Natural killer cell treated with Interleukin-12 subunit alpha and Interleukin-12 subunit beta and Interleukin-15 and Interleukin-18, amount 100 ng/mL, for 72 hours (primary cell): ENCODE measurements at places on chromosomes 12 and 14. TPM values are rescaled to one million over a fixed set of nuclear protein-coding genes. Genes with fewer than 3 reads are reported as not detected.

LTA4H gene
- total RNA-seq = 47.3 TPM

GRCh38 chr12:65602610-65603295 is 221.5 kb upstream of the HMGA2 start:
- peak; percentile 63 for DNase-seq

DNA sequence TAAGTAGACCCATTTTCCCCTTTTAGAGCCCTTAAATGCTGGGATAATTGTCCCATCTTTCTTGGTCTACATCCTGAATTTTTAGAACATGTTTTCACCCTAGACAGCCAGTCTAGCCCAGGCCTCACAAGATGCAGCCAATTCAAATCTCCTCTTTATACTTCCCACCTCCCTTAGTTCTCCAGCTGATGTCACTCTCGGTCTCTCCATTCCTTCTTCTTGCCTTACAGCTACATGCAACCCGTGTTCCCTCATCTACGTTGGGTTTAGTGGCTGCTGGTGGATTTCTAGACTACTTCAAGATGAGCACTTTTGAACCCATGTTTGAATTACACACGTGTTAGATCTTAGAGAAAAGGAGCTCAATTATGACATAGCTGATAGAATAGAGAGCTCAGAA is 132.0 kb downstream of the PPM1H start:
- DNase-seq = no peak

DNA sequence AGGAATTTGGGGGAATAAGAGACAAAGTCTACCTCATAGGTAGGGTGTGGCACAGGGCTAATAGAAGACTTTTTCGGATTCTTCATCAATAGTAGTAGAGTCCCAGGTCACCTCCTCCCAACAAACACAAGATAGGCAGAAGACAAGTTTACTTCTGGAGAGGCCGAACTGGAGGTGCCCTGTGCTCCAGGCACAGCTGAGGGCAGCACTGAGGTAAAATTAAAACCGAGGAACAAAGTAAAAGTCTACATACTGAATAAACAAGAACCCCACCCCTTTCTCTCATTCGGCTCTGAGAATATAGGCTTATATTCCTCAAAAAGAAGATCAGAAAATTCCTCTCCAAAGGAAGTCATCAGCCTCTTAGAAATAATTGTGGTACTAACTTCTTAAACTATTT is 161.5 kb downstream of the SEC23A start:
- no peak for DNase-seq

DNA sequence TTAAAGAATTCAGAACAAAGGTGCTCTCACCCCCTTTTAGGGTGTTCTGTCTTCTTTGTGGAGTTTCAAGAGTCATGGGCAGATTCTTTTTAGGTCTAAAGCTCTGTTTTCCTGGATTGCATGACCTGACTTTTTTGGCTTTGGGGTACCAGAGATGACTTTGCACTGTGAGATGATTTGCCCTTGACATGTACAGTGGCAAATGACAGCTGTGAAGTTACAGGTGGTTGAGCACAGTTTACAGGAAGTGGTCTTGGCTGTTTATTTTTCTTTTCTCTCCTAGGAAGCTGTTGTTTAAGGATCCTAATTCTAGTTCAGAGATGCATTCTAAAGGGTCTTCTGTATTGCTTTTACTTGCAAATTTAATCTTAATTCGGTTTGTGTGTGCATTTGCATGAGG is 83.8 kb upstream of the METAP2 start:
- no peak for DNase-seq

GRCh38 chr12:82529101-82529500 is 157.6 kb upstream of the TMTC2 start:
- DNase-seq = no peak

GRCh38 chr14:104973135-104973384 is 5.1 kb downstream of the AHNAK2 start:
- DNase-seq = peak; percentile 51

- no peak for DNase-seq
Measured at GRCh38 chr12:95337146-95337545, 119.5 kb downstream of the VEZT start.

DNA sequence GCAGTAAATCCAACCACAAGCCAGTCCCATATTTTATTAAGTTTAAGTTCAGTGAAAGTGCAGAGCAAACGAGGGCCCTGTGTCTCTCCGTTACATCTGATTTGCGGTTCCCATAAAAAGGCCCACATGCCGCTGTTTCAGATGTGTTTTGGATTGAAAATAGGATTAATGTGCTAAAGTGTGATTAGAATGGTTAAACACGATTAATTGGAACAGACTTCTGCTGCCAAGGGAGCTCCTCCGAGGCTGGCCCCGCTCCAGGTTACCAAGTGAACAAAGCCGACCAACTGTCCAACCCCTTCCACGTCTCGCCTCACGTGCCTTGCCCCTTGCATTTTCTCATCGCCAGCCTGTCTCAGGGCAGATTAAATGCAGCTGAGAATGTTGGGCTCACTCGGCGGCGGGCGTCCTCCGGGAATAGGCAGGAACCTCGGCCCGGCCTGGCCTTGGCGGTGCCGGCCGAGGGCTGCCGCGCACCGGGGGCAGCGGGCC is 166.5 kb upstream of the GSC start:
- no peak for DNase-seq

SLC35F4 gene
- not detected for total RNA-seq

DNA sequence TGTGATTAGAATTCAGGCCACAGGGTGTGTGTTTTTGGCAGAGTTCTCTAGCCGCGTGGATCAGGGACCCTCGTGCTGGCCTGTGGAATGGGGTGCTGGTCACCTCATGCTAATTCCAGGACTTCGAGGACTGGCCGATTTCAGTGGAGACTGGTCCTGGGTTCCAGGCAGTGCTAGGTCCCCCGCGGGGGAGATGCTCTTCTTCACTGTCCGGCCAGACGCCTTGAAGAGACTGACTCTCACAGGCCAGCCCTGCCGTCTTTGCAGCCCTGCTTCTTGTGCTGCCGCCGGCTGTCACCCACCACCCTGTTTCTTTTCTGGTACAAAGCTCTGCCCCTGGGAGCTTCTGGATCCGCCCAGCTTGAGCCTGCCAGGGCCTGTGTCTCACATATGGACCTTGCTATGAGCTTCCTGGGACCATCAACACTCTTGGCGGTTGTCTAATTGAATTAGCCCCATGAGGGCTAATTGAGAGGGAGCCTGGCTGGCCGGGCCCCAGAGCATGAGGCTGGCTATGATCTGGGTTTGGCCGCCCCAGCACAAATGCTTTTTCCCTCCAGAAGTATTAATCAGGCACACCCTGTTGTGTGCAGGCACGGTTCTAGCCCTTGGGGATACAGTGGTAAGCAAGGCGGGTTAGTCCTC is 8.2 kb downstream of the MLXIP start:
- DNase-seq = no peak

- DNase-seq = no peak
Measured at GRCh38 chr14:90760078-90760444, 56.2 kb downstream of the TTC7B start.

TRHDE gene
- not detected for total RNA-seq

DNA sequence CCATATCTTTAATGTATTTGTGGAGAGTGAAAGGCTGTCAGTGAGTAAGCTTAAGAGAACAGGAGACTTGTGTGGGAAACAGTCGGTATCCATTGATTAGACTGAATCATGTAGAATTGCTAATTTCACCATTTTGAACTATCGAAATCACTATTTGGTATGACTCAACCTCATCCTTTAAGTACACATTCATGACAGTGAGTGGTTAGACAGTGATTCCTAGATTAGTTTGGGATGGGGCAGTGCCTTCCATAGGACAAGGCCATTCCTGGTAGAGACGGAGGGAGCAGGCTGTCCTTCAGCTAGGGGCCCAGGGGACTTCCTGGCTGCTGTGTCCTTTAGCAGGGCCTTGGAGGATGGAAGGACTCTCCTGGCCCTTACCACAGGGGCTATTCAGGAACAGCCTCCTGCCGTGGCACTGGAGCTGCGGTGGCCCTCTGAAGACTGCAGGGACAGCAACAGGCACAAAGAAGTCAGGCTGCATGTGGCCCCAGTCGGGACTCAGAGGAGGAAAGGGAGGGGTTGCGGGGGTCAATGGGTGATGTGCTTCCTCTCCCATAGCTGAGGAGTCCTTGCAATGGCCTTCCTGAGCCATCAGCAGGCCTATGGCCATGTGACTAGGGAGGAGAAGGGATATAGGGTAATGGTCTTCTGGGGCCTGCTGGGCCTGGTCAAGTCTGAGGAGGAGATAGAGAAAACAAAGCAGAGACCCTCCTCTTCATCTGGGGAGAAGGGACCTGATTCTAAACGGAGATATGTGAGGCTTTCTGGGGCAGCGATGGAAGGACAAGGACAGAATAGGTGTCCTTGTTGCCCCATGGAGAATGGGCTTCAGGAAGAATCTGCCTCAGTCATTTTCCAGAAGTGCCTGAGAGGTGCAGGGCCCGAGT is 11.2 kb downstream of the SERPINA1 start:
- no peak for DNase-seq

DNA sequence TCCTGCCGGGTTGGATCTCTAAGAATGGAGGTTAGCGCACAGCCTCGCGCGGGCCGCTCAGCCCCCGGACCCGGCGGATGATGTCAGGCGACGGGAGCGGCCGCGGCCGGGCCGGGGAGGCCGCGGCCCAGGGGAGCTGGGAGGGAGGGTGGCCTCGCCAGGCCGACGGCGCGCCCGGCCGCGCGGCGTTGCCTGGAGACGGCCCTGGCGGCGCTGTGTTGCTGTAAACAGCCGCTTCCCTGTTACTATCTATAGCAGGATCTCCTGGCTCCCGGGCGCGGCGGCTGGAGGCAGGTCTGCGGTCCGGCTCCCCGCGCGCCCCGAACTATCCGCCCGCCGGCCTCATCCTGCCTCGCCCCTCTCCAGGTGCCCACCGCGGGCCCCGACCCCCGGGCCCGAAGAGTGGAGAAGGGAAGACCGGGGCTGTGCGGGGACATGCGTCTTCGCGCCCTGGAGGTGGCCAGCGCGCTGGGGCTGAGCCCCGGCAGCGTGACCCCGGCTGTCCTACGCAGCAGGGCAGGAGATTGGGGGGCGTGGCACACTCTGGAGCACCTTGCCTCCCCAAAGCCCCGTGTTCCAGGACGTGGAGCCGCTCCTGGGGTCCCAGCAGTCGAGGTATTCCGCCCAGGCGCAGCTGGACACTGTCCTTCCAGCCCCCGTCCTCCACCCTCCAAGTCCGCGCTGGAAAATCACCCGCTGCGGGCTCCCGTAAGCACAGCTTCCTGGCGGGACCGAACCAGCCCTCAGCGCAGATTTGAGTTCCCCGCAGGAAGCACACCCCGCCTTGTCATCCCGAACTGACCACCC is 1.4 kb upstream of the FOS start:
- DNase-seq = peak; percentile 77

DNA sequence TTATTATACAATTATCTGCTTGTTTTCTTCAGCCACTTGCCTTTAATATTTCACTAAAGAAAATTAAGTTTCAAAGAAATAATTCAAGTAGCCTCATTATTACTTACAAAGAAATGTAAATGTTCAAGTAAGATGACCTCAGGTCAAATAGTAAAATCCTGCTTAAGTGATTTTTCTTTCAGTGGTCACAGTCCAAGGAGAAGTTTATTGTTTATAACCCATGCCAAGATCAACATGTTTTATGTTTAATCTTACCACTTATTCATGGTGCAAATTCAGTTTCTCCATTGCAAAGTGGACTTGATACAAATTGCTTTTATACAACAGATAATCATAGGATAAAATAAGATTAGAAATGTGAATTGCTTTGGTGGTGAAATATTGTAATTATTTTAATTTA is 370.2 kb upstream of the FLRT2 start:
- DNase-seq = no peak

RAB15 gene
- total RNA-seq = 1.8 TPM

GRCh38 chr12:57332646-57333312 is 81.8 kb upstream of the STAC3 start:
- no peak for DNase-seq

DNA sequence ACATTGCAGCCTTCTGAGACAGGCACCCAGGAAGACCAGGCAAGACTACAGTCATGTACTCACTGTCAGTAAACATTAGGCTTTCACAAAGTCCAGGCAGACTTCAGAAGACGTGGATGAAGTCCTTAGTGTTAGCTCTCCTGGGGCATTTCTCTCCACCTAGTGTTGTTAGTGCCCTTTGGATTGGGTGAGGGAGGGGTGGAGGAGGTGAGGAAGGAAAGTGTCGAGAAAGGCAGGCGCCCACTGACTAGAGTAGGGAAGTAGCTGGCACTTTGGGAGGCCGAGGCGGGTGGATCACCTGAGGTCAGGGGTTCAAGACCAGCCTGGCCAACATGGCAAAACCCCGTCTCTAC is 20.2 kb downstream of the TMEM229B start:
- DNase-seq = no peak

- DNase-seq = no peak
Measured at GRCh38 chr12:124428136-124428791, 133.4 kb downstream of the RFLNA start.
